Amniotic stem cell (primary cell): ENCODE measurements at places on chromosomes 4 and X.

DNA sequence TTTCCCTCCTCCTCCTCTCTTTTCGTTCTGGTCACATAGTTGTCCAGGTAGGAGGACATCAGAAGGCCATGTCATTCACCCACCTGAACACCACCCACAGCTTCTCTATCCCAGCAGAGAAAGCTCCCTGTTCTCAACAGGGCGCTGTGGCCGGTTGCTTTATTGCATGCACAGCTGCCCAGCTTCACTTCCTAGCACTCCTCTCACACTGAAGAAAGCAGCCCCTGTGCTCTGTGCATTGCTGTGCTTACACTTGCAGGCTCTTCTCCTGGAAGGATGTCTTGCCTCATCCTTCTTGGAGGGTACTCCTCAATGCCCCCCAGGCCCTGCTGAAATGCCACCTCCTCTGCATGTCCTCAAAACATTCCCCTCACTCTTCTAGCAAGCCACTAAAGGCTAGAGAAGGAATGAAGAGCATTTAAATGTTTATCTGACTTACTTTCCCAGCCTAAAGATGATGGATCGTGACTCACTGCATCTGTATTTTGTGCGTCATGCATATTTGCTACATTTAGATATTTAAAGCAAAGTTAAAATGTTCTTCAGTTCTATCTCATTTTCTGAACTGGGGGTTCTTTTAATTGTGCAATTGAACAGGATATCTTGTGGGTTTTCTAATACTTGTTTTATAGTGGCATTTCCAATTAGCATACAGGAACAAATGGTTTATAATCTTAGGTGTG, 186.4 kb upstream of the PUDP start:
- peak; percentile 67 for DNase-seq

DNA sequence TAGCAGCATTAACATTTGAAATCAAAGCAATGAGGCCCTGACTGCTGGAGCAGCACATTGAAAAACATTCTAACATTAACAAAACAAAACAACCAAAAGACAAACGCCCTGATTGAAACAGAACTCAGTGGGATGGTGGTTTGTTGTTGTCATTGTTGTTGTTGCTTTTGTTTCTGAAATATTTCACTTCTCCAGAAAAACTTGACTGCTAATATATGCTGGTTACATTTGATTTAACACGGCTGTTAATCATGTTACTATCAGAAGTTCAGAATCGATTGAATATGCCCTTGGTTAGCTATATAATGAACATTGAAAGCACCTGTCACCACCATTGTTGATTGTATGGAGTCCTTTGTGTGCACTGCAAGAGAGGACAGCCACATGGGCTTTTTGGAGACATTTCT, 790.4 kb upstream of the GALNTL6 start:
- no peak for DNase-seq

GRCh38 chrX:15349046-15349445, 13.7 kb upstream of the PIGA start:
- DNase-seq = peak; percentile 36

DNA sequence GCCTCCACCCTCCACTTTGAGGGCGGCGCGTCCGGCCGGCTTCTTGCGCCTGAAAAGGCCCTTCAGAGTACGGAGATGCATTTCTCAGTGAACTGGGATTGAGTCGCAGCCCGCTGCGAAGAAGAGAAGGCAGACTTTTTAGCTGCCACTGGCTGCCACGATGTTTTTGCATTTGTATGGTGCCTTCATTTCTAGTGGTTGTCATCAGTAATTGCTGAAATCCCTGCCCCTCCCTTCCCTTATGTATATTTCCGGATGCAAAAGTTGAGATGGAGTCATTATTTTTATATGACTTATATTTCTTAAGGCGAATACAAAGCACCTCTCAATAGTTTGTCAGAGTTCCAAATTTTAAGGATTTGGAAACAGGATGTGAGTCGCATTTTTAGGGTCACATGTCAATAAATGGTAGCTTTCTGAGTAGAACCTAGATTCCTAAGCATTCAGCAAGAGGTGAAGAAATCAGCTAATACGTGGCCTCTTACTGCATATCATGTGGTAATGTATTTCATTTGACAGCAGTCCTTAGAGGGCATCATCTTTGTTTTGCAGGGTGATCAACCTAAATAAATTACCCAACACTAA, 658 bp downstream of the ATP6AP2 start:
- no peak for DNase-seq

- no peak for DNase-seq
Observed at GRCh38 chr4:20017777-20018115, 234.0 kb upstream of the SLIT2 start.

GRCh38 chr4:40909363-40909876, 159.7 kb downstream of the NSUN7 start:
- DNase-seq = peak; percentile 82
